GM12865 (cell line): ENCODE measurements at places on chromosomes 3 and 15.
A peak's percentile ranks its signal among the peaks of the same experiment; 100 is the strongest.

- no peak for DNase-seq
These were observed 11.1 kb upstream of the THUMPD3 start for GRCh38 chr3:9351709-9352126.

DNA sequence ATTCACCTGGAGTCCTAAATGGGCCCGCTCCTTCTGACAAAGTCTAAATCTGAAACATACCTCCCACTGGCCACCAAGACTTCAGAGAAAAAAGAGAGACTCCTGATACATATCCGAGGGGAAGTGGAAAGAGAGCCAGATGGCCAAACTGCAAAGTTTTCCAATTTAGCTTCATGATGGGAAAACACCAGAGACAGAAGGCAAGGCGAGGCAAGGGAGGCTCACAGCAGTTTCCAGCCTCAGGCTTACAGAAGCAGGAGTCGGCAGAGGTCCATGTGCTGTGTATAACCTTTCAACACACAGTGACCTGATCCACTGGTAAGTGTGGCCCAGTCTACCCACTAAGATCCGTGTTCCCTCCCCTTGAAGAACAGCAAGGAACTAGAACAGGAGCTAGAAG is 29.9 kb upstream of the PDE8A start:
- no peak for DNase-seq

DNA sequence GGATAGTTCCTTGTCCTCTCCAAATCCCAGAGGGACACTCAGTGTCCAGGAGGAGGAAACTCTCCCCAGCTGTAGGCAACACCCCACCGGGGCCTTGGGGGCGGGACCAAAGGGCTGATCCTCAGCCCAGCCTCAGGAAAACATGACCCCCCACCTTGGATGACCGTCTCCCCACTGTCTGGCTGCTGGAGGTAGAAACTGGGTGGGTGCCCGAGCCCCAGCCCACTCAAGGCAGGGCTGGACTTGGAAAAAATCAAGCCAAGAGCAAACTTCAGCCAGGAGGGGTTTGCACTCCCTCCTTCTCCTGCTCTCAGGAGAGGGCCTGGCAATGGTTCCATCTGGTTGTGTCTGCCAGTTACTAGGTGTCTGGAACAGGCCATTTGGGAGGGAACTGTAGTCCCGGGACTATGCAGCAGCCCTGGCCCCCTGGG is 3.6 kb upstream of the RASL12 start:
- no peak for DNase-seq

DNA sequence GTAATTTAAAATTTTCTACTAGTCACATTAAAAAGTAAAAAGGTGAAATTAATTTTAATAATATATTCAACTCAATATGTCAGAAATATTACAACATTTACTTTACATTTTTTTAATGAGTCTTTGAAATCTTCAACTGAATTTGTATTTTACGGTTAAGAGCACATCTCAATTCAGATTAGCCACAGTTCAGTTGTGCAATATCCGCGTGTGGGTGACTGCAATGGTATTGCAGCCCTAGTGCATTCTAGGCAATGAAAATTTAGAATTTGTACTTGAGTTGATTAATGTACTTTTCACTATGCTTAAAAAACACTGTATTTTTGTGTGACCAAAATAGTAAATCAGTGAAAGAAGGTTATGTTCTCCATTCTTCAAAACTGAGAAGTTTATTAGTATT is 57.3 kb downstream of the CEP63 start:
- no peak for DNase-seq

GRCh38 chr3:55724821-55725220 is 237.7 kb upstream of the WNT5A start:
- peak; percentile 60 for DNase-seq

DNA sequence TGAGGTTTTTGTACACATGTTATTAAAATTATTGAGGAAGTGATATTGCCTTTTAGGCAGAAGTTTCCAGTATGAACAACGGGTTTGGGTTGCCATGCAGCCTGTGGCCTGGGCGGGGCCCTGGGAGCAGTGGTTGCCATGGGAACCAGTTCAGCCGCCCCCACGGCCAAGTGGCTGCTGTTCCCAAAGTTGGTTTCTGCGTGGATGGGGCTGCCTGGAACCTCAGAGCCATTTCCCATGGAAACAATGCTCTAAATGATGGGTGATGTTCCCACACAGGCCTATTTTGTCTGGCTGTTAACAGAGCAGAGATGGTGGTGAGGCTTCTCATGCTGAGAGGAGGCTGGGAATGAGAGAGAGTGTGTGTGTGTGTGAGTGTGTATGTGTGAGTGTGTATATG is 19.5 kb downstream of the MRAS start:
- no peak for DNase-seq
